Hepatic stellate cell (primary cell): ENCODE measurements at places on chromosomes 2 and 18.

DNA sequence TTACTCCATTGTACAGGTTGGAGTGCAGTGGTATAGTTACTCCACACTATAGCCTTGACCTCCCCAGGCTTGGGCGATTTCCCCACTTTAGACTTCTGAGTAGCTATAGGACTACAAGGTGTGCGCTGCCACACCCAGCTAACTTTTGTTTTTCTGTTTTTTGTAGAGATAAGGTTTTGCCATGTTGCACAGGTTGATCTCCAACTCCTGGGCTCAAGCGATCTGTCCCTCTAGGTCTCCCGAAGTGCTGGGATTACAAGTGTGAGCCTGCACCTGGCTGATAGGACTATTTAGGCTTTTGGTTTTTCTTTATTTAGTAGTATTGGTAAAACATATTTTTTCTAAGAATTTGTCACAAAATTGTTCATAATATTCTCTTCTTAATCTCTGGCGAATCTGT, 121.7 kb downstream of the PHLPP1 start:
- DNase-seq = no peak

DNA sequence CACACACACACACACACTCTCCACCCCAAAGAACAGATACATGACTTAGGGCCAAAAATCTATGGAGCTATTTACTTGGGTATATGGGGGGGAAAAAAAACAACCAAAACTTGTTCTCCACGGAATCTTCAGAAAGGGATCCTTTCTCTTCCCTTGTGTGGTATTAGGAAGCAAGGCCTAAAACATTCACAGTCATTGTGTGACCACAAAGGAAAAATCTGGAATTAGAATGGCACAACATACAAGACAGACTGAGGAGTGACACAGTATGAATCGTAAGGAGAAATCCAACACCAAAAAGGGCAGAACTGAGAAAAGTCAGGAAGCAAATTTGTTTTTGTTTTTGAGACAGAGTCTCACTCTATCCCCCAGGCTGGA, 70.3 kb downstream of the ASXL2 start:
- DNase-seq = peak; percentile 9

GRCh38 chr2:191202209-191202721, 42.9 kb upstream of the MYO1B start:
- peak; percentile 50 for DNase-seq

DNA sequence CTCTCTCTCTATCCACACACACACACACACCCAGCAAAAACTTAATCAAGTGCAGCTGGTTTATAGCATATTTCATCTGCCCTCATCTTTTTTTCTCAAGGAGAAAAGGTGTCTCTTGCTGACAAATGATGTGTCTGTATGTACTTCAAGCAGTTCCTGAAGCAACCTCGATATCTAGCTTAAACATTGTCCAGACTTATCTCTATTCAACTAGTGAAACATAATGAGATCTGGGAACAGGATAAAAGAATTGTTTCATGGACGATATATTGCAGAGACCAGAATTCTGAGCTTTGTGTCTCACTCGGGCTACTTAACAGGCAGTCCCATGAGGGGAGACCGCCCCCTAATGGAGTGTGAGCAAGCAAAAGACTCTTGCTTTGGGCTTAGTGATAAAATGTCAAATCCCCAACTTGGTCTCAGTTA, 929.2 kb upstream of the SOX11 start:
- no peak for DNase-seq

- DNase-seq = no peak
These were observed 63.4 kb downstream of the MYO5B start for GRCh38 chr18:50131591-50131990.

DNA sequence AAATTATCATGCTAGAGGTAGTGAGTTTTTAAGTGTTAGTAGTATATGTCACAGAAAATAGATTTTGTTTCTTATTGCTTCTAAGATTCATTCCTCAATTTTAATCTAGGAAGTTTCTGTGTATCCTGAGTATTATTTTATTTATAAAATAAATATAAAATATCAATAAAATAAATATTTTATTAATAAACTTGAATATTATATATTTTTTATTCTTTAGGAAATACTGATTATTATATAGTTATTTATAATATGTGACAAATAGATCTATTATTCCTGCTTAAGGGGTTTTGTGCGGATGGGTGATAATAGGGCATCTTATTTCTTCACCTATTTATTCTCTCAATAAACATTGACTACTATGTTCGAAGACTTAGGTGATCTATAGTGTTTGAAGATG, 191.0 kb downstream of the ZNF407 start:
- DNase-seq = no peak

DNA sequence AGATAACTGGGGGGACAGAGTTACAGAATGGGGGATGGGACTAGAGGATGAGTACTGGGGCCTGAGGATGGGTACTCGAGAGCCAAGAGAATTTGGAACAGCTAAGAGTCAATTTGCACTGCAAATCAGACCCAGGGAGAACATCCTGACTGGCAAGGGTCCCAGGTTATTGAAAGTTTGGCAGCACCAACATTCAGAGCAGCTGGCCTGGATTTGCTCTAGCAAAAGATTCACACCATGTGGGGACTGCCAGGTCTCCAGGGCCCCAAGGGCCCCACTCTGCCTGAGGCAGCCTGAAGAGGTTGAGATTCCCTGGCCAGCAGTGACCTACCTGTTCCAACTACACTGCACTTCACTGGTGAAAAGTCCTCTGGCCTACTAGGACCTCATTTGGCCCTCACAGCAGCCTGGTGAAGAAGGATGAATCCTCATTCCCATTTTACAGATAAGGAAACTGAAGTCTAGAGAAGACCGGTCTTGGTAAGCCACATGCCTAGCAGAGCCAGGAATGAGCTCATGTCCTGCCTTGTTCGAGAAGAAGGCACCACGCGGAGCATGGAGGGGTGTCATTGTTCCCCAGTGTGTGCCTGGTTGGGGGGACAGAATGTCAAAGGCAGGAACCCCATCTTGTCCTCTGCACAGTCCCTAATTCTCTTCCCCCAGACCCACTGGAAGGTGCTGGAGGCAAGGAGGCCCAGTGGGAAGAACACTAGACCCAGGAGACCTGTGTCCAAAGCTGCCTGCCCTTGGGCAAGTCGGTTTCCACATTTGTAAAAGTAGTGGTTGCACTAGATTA, 258.6 kb downstream of the TNS1 start:
- DNase-seq = no peak
